Right cardiac atrium (tissue), 5 donors: ENCODE measurements at places on chromosomes 4 and X. TPM values are rescaled to one million over a fixed set of nuclear protein-coding genes. Genes with fewer than 3 reads are reported as not detected.

- DNase-seq, result no peak
These were observed 181.6 kb downstream of the MAPK10 start for GRCh38 chr4:86178211-86178610.

GRCh38 chr4:141642711-141643110 lies 6.3 kb downstream of the IL15 start:
- DNase-seq, result no peak

DNA sequence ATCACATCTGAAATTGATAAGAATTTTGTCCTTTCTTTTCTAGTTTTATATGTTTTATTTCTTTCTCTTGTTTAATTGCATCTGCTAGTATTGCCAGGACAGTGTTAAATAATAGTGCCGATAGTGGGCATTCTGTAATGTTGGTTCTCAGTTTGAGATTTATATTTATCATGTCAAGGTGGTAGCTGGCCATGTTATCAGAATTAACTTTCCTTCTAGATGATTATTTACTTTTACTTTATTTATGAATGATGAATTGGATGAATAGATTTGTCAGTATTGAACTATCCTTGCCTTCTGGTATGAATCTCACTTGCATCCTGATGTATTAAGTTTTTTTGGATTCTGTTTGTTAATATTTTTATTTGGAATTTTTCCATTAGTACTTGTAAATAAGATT lies 42.7 kb downstream of the METAP1 start:
- DNase-seq, result no peak

The TMEM47 gene
- 40.8 TPM for total RNA-seq

The CT45A1 gene
- total RNA-seq, result not detected

The CORIN gene
- total RNA-seq, result 125 TPM

GRCh38 chr4:159238631-159239030 lies 135.8 kb downstream of the RAPGEF2 start:
- no peak for DNase-seq

DNA sequence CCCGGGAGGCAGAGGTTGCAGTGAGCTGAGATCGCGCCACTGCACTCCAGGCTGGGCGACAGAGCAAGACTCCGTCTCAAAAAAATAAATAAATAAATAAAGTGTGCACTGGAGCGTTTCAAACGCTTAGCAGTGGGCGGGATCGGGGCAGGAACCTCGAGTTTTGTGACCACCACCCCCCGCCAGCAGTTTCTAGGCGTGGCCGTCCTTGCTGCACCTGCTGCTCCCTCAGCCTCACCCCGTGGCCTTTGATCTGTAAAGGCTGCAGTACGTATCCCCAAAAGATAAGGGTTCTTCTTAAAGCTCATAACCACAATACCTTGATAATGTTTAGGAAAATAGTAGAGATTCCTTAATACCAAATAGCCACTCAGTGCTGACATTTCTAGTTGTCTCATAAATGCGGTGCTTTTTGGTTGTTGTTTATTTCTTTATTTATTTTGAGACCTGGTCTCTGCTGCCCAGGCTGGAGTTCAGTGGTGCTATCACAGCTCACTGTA lies 33.2 kb downstream of the PCGF3 start:
- peak; percentile 2 for DNase-seq

- DNase-seq, result peak; percentile 46
These were observed 31.9 kb downstream of the KDM5C start for GRCh38 chrX:53193093-53193492.

DNA sequence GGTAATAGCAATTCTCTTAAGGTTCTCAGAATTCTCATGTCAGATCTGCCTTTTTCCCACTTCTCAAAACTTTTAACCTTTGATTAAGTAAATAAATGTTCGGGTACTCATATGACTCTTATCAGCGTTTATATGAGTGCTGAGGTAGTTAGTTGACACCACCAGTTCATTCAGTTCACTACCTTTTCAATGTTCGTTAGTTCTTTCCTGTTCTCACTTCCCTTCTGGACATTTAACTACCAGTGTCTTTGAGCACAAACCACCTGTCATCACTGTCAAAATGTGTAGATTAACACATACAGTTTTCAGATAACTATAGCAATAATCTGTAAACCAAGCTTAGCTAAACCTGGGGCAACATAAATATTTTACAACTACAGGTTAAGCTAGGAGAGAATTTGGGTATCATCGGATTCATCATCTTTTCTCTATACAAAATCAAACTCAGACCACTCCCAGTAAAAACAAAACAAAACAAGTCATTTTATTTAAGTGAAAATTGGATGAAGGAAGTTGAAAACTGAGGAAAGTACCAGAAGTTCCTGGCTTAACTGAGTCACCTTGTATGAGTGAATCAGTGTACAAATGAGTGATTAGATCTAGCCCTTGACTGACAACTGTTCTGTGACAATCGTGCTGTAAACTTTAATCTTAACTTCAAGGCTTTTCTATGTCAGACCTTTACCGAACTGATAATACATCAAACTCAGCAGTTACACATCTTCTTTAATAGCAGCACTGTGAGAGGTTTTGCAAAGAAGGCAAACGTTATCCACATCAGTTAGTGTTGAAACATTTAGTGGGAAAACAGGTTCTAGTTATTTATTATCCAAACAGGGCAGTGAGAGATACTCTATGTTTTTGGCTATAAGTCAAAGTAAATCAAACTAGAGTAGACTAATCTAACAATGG lies 41.9 kb downstream of the ARHGEF38 start:
- DNase-seq, result no peak

GRCh38 chrX:28189011-28189410 lies 207.8 kb upstream of the DCAF8L1 start:
- DNase-seq, result no peak

The ARHGEF38 gene
- not detected for total RNA-seq

DNA sequence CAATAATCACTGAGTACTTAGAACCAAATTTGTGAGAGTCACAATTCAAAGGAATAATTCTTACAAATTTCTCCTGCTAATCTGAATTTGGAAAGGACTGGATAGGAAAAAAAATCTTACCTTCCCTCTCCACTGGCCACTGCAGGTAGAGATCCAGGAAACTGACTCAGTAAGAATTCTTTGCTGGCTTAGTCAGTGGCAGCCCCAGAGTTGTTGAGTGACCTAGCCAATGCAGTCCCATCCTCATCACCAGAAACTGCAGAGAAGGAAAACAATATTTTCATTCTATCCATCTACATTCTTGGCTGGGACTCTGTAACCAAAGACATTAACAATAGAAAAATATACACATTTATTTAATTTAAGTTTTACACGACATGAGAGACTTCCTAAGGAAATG lies 572.0 kb downstream of the ADGRL3 start:
- no peak for DNase-seq

DNA sequence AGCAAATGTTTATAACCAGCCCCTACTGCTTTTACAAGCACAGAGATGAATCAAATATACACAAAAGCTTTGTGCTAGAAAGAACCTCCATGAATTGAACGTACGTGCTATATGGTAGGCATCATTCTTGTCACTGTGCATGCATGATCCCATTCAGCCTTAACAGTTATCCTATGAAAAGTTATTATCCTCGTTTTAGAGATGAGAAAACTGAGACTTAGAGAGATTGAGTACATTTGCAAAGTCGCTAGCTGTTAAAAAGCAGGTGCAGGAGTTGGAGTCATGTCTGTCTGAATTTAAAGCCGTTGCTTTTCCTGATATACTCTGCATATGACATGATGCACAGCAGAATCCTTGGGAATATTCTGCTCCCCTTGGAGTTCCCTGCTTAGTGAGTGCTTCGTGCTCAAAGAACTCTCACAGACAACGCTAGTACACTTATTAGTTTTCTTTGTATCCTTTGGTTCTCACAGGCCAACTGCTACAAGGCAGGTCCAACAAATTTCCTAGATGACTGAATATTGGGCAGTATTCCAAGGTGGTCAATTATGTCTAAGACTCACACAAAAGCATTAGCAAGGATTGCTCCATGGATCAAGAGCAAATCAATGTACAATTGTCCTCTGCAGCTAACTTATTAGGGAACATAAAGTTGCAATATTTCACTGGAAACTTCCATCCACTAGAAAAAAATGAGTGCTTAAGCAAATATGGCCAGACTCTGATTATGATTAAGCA lies 42.8 kb upstream of the TRIM2 start:
- DNase-seq, result no peak

DNA sequence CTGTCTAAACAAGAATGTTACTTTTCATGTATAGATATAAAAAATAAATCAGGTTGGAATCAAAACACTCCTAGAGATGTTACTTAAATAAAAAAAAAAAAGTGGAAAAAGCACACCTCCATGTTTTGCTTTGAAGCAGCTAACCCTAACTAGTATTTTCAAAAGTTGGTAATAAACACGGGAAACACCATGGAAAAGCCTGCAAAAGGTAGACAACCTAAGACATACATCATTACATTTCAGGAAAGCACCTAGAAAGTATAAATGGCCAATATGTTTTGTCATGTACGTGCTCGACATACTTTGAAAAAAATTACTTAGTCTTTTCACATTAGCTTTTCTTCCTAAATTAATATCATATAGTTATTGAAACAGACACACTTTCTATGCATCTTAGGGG lies 130.1 kb upstream of the SH3RF1 start:
- DNase-seq, result no peak
